Motor neuron (in vitro differentiated cells): ENCODE measurements at places on chromosomes 12 and 14. TPM values are rescaled to one million over a fixed set of nuclear protein-coding genes. Genes with fewer than 3 reads are reported as not detected.

The CEBPE gene
- total RNA-seq: 0.13 TPM in 1 of 2 replicates, not detected in the other

GRCh38 chr12:94676031-94676641, 25.8 kb upstream of the TMCC3 start:
- no peak for ATAC-seq

DNA sequence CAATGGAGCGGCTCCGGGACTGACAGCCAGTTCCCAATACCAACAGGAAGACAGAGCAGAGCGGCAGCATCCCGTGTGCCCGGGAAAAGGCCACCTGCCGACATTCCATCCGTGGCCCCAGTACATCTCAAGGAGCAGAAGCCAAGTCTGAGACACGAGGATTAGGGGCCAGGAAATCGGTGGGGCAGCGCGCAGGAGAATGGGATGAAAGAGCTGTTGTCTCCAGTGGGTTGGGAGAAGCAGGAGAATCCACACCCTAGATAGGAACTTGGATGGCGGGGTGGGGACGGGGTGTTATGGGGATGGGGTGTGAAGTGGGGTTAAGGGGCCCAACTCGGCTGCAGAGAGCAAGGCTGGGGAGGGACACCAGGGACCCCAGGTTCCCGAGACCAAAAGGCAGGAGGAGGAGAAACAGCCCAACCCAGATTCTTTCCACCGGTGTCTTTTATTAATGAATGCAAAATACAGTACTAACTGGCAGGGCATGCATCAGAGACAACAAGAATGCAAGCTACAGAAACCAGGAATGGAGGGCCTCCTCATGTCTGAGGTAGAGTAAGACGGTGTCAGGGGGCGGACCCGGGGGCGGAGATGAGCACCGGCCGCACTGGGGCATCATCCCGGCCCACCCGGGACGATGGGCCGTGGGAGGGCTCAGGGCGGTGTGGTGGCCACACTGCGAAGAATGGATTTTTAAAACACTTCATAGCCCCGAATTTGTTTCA, 50.3 kb downstream of the BEGAIN start:
- no peak for ATAC-seq

GRCh38 chr12:41051954-41052353, 136.2 kb upstream of the PDZRN4 start:
- no peak for ATAC-seq

The STAT2 gene
- total RNA-seq: 458 and 515 TPM in 2 replicates

- ATAC-seq: peak; percentile 79
Measured at GRCh38 chr12:107079172-107080011, 14.0 kb downstream of the CRY1 start.

DNA sequence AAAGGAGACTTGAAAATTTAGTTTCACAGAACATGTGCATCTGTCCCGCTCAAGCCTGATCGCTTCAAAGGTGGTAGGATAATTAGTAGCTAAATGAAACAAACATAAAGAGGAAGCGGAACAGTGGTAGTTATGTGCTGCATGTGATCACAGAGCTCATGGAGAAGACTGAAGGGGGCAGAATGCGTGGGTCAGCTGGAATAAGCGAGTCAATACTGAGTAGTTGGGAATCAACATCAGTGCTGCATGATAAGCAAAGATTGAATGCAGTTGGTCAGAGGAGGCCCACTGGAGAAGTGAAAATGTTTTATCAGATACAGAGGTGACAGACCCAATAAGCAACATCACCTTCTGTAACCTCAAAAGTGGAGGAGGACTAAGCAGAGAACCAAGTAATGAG, 95.1 kb upstream of the RFX4 start:
- ATAC-seq: no peak

- no peak for ATAC-seq
Measured at GRCh38 chr14:88842414-88842813, 18.0 kb downstream of the TTC8 start.

GRCh38 chr12:122980183-122981035, at the start of gene ARL6IP4:
Gene ARL6IP4 (plus strand): TSS chr12:122980681. CDS start chr12:122981140, 459 bp downstream.
- ATAC-seq: peak; percentile 76

GRCh38 chr14:67317822-67318221, 41.8 kb downstream of the ATP6V1D start:
- no peak for ATAC-seq

The CELA1 gene
- total RNA-seq: not detected in 2 replicates

- no peak for ATAC-seq
Measured at GRCh38 chr14:64623554-64624165, 73.9 kb downstream of the PPP1R36 start.

- ATAC-seq: no peak
Measured at GRCh38 chr12:130280231-130280630, 57.5 kb upstream of the PIWIL1 start.

The TMEM132C gene
- total RNA-seq: 0.14 and 0.21 TPM in 2 replicates

DNA sequence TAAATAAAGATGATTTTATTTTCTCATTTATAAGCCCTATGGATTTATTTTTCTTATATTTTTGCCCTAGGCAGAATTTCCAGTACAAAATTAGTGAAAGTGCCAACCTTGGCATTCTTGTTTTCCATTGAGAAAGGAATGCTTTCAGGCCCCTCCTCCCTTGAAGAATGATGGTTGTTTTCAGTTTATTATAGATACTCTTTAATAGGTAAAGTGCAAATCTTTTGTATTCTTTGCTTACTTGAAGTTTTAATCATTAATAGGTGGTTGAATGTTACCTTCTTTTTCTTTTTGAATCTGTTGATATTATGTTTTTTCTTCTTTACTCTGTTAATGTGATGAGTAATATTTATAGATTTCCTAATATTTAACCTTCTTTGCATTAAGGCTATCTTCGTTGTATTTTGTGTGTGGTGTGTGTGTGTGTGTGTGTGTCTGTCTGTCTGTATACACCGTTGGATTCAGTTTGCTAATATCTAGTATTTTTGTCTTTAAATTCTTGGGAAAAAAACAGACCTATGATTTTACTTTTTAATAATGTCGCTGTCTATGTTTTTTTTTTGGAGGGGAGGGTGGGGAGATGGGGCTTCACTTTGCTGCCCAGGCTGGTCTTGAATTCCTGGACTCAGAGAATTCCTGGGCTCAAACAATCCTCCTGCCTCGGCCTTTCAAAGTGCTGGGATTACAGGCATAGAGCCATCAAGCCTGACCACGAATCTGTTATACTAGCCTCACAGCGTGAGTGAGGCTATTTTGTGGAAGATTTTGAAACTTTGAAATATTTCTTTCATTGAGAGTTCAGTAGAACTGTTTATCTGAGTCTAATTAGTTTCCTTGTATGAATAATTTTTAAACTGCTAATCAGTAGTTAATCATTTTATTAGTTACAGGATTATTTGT, 13.5 kb downstream of the SRGAP1 start:
- ATAC-seq: no peak

The TMPRSS12 gene
- total RNA-seq: 0.15 TPM in 1 of 2 replicates, not detected in the other

- ATAC-seq: no peak
Measured at GRCh38 chr14:40248671-40249070, 816.4 kb upstream of the FBXO33 start.

DNA sequence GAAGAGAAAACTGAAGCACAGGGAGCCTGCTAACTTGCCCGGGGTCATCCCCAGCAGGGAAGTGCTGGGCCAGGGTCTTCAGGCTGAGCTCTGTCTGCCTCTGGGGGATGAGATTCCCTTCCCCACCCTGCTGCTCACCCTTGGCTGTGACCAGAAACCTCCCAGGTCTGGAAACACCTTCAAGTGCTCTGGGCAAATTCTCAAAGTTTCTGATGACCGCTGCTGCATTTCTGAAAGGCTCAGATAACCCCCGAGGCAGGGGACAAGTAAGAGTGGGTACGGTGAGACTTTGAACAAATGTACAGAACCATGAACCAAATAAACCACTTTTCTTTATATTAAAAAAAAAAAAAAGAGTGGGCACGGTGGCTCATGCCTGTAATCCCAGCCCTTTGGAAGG, 41.3 kb downstream of the LTBP2 start:
- ATAC-seq: no peak

DNA sequence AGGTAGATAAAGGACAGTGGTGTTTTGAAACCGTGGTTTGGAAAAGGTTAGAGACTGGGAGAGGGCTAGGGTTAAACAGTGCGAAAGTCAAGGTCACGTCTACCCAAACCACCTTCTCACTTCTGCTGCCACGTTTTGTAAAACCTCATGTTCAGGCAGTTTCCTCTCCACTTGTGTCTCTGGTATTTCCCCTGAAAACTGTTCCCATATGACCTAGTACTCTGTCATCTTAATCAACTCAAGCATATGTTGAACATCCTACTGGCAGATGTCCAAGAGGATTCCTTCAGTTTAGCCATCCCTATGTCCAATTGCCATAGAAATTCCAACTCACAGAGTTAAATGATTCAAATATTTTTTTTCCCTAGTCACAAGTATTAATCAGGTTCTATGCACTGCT, 17.4 kb downstream of the CLEC4C start:
- ATAC-seq: no peak

DNA sequence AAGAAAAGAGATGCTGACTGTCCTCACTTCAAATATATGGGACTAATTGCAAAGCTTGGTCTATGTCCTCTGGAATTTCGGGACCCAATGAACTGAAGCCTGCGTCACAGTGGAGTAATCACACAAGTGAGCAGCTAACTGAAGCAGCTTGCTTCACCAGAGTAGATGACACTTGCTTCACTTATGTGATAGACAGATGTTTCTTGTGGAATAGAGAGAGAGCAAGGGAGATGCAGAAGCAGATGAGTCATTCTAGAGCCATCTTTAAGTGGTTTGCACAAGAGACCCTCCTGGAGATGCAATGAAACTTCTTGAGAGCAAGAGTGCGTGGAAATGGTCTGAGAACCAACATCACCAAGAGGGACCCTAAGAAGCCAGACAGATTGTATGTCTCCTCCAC, 1537.1 kb upstream of the FLRT2 start:
- no peak for ATAC-seq

The RPGRIP1 gene
- not detected in 2 replicates for total RNA-seq

- no peak for ATAC-seq
Measured at GRCh38 chr14:64417055-64417770, 29.1 kb downstream of the MTHFD1 start.

The HOXC6 gene
- 30.8 and 34.7 TPM in 2 replicates for total RNA-seq

The KRT82 gene
- not detected in 2 replicates for total RNA-seq

The DPPA3 gene
- not detected in 2 replicates for total RNA-seq

DNA sequence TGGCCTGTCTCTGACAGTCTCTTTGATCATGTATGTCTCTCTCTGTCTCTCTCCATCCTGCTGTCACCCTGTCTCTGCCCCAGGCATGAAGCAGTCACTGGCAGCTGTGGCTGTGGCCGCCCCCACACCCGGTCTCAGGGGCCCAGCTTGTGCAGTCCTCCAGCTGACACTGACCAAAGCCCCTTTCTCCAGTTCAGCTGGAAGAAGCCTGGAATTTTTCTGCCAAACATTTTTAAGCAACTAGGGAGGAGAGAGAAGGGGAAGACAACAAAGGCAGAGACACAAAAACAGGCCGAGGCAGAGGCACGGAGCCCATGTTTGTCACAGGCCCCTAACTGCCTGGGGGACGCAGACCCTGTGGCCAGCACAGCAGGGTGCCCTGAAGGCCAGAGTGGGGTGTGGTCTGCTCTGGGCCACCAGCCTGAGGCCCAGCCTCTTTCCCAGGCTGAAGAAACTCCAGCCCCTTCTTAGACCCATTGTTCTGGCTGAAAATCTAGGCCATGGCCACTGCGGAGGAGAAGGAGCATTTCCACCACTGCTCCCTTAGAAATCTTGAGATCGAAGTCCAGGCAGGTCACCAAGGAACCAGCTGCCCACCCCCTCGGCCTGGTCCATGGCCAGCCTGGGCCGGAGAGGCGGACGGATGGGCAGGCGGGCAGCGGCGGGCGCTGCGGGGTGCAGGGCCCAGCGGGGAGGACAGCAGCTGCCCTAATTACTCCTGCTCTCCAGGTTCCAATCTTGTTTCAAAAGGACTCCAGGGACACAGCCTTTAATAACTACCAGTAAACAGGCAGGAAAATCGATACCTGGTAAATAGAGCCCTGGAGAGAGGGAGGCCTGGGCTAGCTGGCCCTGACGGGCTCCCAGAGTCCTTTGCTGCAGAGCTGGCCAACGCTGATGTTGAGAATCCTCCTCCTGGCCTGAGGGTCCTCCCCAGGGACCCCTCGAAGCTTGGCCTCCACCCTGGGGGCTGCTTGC, 14.9 kb downstream of the DTX1 start:
- no peak for ATAC-seq

GRCh38 chr14:104782086-104782807, 13.3 kb downstream of the AKT1 start:
- ATAC-seq: no peak

The KANSL2 gene
- 43.7 and 44.3 TPM in 2 replicates for total RNA-seq

DNA sequence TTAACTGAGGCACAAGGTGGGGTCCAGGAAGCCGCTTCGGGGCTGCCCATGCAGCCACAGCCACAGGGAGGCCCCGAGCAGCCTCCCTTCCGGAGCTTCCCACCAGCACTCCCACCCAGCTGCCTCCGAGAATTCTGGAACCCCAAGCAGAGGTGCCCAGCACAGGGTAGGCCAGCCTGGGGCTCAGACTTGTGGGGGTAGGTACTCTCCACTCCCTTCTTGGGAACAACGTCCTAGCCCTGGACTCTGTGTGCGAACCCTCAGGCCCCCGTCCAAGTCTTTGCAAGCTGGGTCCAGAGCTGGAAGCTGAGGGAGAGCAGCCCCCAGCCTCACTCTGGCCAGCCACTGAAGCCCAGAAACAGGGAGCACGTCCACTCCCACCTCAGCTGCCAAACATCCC, 16.1 kb downstream of the ITPK1 start:
- no peak for ATAC-seq

The LRP1-AS gene
- total RNA-seq: 1.6 TPM in 1 of 2 replicates, not detected in the other

The LRRC23 gene
- total RNA-seq: 4.3 and 4.9 TPM in 2 replicates

DNA sequence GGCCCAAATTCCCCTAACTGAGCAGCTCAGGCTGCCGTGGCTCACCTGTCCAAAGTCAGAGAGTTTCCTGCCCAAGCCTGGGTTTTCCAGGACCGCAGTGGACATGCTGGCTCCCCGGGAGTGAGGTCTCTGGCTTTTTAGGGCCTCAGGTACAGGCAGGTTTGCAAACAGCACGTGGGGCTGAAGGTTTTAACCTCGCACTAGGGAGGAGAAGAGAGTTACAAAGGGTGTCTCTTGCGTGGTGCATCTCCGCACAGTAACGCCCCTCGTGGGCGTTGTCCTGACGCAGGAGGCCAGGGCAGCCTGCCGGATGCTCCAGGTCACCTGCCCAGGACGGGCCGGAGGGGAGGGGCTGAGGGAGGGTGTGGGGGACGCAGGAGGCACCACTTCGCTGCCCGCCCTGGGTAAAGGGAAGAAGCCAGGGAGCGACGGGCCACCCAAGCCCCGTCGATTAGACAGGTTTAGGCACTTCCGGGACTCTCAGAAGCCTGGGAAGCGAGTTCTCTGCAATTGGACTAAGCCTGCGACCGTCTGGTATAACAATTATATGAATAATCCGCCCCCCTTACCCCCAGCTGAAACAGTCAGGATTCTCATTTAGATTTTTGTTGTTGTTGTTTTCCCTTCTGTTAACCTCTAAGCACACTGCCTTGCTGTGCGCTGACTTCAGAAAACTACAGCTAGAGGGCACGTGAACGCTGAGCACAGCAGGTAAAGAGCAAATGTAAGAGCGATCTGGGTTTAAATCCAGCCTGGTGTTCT, at the start of gene PAH:
Gene PAH, minus strand, starts transcription at position 219 of the 762 bp plus-strand sequence. Its CDS starts 114 bp downstream, at position 105.
- ATAC-seq: no peak

The NR1H4 gene
- 1.00 and 5.4 TPM in 2 replicates for total RNA-seq

DNA sequence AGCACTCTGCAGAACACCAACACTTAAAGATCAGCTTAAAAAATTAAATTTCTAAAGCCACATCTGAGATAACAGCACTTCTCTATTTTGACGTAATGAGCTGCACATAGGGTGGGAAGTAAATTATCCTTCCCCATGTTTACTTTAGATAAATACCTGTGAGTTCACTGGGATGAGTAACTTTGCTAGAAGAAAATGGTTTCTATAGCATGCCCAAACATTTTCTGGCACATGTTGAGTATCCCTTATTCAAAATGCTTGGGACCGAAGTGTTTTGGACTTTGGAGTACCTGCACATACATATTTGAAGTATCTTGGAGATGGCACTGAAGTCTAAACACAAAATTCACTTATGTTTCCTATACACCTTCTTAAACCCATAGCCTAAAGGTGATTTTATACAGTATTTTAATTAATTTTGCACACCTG, 6.6 kb downstream of the SLC38A2 start:
- ATAC-seq: no peak
